Retina (tissue), 1 donor: ENCODE measurements at places on chromosomes 2 and 18.

GRCh38 chr2:47028846-47029560, 113.4 kb upstream of the MCFD2 start:
- DNase-seq: no peak

DNA sequence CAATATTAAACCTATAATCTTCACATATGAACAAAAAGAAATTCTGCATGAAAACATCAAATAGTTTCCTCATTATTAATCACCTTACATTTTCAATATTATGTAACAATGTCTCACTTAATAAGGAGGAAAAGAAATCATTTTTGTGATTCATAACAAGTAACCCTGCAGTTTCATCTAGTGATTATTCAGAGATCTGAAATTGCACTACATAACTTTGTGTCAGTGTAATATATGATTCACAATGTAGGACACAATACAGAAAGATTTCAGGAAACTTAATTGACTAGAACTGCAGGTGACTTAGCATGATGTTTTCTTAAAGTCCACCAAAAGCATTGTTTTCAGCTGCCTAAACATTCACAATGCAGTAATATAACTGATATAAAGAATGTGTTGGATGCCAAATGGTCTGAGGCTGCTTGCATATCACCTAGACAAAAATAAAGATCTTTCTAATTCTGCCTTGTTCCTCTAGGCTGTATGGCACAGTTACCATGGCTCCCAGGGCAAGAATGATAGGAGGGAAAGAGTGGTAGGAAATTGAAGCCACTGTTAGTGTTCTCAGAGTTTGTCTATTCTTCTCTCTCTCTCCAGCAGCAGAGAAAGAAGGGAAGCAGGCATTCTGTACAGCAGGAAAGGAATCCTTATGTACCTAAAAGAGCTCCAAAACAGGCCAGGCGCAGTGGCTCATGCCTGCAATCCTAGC, 366.6 kb downstream of the FSIP2 start:
- DNase-seq: no peak

- DNase-seq: no peak
Measured at GRCh38 chr18:22439447-22439846, 21.7 kb upstream of the CTAGE1 start.

- no peak for DNase-seq
Measured at GRCh38 chr2:54603357-54603756, 120.1 kb upstream of the EML6 start.

- no peak for DNase-seq
Measured at GRCh38 chr2:224127871-224128501, 88.9 kb upstream of the SERPINE2 start.

GRCh38 chr2:232697807-232698110, 628 bp downstream of the GIGYF2 start:
- DNase-seq: no peak
